ENCODE measurements at places on chromosomes 2 and 18.
A peak's percentile ranks its signal among the peaks of the same experiment; 100 is the strongest.

- DNase-seq, result no peak
Measured at GRCh38 chr18:24446953-24447538, 13.4 kb upstream of the HRH4 start.

DNA sequence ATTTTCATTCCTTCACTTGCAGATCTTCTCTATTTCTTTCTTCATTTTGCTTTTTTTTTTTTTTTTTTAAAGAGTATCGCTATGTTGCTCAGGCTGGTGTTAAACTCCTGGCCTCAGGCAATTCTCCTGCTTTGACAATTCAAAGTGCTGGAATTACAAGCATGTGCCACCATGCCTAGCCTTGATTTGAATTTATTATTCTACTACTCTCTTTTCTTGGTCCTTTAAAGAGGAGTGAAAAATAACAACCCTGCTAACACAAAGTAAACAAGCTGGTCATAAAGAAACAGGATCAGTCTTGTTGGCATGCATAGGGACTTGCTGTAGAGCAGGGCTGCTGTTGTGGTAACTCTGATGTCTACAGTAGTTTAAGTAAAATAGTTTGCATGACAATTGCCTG, 1615.3 kb upstream of the ZEB2 start:
- DNase-seq, result no peak

- DNase-seq, result peak; percentile 83
Measured at GRCh38 chr2:98731041-98731893, at the start of gene MGAT4A. MGAT4A (minus strand) TSS chr2:98731132; CDS start chr2:98726332, 4,800 bp downstream.

GRCh38 chr18:57959278-57959677, 84.7 kb upstream of the NEDD4L start:
- peak; percentile 16 for DNase-seq

- DNase-seq, result no peak
Measured at GRCh38 chr2:74841641-74842040, 7.7 kb downstream of the HK2 start.

- no peak for DNase-seq
Measured at GRCh38 chr2:203062126-203062525, 47.5 kb downstream of the NBEAL1 start.

- DNase-seq, result no peak
Measured at GRCh38 chr2:222919841-222920526, 59.1 kb downstream of the ACSL3 start.

DNA sequence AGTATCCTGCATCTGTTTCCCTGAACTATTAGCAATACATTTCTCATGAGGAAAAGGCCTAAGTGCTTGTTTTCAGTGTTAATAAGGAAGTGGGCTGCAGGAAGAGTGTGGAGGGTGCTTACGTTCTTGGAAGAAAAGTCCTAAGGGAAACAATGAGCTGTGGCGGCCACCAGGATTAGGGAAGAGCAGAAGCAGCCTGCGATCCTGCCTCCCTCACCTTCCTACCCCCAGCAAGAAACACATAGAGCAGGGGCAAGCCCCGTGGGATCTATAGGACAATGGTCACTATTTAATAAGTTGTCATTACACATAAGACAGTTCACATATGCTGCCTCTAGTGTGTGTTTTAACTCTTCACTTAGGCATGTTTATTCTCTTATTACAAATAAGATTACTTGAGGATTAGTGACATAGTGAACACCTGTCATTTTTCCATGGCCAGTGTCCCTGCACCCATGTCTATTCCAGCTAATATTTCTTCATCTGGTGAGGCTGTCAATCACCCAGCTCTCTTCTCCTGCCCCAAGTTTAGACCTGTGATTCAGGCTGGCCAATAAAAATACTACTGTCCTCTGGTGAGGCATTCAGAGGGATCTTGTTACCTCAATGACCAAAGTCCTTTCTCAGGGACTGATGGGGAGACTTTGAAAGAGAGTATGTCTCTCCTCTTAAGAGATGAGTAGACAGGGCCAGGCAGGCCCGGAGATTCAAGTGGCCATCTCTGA, 510.9 kb upstream of the CELF4 start:
- no peak for DNase-seq

DNA sequence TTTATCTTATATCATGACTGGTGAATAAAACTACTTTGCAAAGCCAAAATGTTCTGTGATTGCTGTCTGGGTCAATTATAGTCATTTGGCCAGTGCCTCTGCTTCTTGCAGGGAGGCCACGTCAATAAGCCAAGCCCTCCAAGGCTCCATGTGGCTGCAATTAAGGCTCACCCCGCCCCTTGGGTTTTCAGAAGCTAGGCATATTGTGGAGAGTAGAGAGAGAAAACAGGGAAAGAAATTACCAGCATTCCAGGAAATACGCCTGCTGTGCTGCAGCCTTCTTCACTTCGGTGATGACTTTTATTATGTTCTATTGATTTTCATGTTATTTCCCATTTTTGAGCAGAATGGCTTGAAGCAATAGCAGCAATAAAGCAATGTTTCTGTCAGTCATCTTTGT, 319.7 kb downstream of the SOX11 start:
- no peak for DNase-seq

GRCh38 chr2:64291181-64291580, 147.0 kb upstream of the PELI1 start:
- DNase-seq, result no peak

DNA sequence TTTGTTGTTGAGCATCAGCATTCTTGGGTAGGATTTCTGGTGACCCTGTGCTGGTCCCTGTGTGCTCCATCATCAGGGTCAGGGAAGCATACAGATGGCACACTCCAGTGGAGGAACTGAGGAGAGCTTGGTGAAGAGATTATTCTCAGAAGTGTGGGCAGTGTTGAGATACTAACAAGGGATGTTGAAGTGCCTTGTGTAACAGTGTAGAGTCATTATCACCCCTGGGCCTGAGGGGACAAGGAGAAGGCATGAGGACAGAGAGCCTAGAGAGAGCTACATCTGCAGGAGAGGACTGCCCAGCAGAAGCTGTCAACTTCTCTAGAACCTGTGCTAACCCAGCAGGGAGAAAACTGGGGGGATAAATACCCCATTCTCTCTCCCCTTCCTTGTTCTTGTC, 189.0 kb downstream of the PLCL1 start:
- no peak for DNase-seq

GRCh38 chr2:68317971-68318913, 1.5 kb downstream of the CNRIP1 start:
- no peak for DNase-seq

- peak; percentile 10 for DNase-seq
Measured at GRCh38 chr2:240412211-240412861, 23.1 kb upstream of the GPC1 start.

- DNase-seq, result no peak
Measured at GRCh38 chr2:62485761-62486438, 20.1 kb downstream of the TMEM17 start.
